ENCODE measurements at places on chromosomes 6 and 20.

- DNase-seq = no peak
These were observed 52.7 kb downstream of the LGSN start for GRCh38 chr6:63267046-63267445.

DNA sequence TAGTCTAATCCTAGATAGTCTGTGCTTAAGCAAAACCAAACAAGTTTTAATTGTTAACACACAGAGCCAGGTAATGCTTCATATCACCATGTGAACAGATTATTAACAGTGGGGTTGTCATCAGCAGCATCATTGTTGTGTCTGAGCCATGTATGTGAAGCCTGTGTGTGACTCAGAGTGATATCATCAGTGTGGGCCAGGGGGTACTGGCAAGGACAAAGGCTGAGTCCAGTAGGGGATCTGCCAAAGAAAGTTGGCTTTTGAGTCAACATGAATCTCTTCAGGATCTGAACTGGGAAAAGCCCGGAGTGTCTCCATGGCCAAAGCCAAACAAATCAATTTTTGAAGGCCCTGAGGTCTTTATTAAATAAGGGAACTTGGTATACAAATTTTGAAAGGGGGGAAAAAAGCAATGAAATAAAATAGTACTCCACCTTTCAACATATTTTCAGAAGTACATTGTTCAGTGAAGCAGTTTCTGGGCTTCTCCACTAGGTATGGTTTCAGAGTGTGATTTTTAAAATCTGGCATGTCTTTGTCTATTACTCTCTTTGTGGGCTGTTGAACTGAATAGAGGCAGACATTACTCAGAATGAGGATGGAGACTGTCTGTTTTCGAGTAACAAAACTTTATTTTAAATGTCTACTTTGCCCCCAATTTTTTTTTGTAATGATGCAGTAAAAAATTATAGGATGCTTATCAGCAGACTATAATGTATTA is 444.2 kb upstream of the JAG1 start:
- no peak for DNase-seq

- DNase-seq = no peak
These were observed 2.0 kb downstream of the SOX4 start for GRCh38 chr6:21595285-21596144.

DNA sequence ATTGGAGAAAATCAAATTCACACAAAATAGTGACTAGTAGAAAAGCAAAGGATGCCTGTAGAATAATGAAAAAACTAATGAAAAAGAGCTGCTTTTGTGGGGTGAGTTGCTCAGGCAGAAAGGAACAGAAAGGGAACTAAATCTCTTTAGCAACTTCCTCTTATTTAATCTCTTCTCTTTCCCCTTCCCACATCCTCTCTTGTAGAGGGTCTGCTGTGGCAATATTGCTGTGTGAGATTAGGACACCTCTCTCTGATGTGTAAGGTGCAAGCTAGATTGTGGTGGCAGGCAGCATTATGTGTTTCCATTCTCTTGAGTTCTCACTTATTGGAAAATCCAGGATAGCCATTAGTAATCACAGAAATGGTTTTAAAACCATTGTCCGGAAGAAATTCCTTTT is 49.7 kb downstream of the SYNE1 start:
- no peak for DNase-seq

DNA sequence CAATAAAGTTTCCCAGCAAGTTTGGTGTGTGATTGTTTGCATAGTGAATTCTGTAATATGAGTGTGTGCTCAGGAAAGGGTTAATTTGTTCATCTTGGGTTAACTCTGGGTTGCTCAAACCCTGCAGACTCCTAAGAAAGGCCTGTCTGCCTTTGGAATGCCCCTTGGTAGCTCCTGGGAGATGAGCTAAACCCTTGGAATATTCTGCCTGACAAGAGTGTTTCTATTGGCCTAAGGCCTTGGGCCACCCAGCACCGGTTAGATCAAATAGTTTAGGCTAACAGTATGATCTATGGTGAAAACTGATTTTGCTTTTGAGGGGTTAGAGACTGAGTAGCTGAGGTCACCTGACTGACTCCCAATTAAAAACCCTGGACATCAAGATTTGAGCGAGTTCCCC is 248.3 kb downstream of the GRM1 start:
- DNase-seq = no peak

- DNase-seq = no peak
These were observed 41.1 kb downstream of the HNF4A start for GRCh38 chr20:44396369-44397130.

DNA sequence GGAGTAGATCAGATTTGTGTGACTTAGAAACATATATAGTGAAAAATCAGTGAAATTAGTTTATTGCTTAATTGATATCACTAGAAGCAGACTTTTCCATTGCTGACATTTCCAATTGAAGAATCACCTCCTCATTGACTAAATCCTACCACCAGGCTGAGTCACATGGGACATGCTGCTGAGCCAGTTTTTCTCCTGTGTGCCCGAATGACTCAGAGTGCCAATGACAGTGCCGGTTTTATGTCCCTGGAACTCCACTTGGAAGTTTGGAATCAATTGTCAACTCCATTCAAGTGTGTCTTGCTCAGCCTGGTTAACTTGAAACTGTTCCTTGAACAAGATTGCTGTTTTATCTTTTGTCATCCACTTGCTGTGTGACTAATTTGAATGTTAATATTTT is 316.1 kb upstream of the PRDM1 start:
- no peak for DNase-seq

DNA sequence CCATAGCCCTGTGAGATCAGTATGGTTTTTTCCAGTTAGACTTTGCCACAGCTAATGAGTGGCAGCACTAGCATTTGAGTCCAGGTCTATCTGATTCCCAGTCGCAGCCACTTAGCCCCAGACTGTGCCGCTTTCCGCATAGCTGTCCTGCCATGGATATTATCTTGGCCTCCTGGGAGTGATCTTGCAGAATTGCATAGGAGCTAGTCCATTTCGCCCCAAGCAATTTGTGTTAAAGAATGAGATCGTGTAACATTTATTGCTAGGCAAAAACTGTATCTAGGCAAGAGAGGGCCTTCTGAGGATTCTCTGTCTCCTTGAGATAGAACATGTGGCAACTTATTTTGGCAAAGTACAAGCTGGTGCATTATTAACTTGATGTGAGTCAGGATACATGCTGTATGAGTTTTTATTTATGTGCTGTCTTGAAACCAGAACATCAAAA is 74.2 kb downstream of the EZR start:
- DNase-seq = no peak

- no peak for DNase-seq
These were observed 28.8 kb downstream of the KIZ start for GRCh38 chr20:21154692-21155091.

DNA sequence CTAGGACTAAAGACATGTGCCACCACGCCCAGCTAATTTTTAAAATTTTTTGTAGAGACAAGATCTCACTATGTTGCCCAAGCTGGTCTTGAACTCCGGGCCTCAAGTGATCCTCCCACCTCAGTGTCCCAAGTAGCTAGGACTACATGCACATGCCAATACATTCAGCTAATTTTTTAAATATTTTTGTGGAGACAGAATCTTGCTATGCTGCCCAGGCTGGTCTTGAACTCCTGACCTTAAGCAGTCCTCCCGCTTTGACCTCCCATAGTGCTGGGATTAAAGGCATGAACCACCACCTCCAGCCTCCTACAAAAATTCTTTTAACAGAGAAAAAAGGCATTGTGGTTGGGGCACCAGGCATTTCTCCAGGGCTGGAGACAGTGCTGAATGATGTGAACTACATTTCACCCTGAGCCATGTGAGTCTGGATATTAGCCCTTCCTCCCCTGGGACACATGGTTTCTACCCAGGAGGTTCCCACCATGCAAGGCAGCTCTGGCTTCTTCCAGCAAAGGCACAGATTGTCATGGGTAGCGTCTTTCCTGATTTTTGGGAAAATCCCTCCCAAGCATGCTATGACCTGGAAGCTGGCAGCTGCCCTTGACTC is 36.3 kb upstream of the CMTR1 start:
- DNase-seq = no peak

DNA sequence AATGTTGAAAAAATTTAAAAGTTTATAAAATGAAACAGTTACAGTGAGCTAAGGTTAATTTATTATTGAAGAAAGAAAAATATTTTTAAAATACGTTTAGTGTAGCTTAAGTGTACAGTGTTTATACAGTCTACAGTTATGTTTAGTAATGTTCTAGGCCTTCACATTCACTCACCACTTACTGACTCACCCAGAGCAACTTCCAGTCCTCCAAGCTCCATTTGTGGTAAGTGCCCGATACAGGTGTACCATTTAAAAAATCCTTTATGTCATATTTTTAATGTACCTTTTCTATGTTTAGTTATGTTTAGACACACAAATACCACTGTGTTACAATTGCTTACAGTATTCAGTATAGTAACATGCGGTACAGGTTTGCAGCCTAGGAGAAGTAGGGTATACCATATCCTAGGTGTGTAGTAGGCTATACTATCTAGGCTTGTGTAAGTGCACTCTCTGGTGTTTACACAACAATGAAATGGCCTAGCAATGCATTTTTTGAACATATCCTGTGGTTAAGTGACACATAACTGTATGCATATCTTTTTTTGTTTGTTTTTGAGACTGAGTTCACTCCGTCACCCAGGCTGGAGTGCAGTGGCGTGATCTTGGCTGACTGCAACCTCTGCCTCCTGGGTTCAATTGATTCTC is 26.3 kb downstream of the FLRT3 start:
- no peak for DNase-seq

- no peak for DNase-seq
These were observed 326.7 kb upstream of the CNR1 start for GRCh38 chr6:88492824-88493223.

GRCh38 chr6:159358562-159358961 is 189.4 kb downstream of the FNDC1 start:
- DNase-seq = no peak

- no peak for DNase-seq
These were observed 117.5 kb upstream of the PCSK2 start for GRCh38 chr20:17109307-17109706.

DNA sequence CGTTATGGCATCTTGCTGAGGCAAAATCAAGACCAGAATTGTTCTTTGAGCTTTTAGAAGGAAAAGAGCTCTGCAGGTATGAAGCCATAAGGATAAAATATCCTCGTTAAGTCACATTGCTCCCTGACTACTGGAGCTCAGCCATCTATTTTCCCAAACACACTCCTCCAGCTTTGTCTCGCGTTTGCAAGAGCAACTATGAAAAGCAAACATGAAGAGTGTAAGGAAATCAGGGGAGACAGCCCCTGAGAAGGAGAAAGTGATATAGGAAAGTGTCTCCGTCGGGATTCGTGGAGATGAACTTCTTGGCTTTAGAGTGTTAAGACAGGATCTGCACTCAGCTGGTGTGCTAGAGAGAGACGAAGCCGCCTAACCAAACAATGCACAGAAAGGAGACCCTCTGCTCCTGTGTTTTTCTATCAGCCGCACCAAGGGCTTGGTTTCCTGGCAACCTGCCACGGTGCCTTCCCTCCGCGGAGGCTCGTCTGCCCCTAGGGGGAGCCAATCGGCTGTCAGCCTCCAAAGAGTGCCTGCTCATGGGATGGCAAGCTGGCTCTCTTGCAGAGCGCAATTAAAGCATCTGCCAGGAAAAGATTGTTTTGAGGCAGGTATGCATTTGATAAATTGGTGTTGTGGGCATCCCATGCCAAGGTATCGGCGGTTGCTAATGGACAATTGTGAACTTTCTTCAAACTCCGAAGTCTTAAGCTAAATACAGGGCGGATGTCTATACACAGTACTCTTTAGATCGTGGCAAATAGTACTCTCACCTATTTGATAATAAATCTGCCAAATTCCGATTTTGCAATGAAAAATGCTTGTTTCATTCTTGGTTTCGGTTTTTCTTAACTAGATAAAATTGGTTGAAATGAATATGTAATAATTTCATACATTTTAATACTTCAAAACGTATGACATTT is 603.2 kb downstream of the RNF144B start:
- DNase-seq = peak; percentile 65

GRCh38 chr6:105135907-105136430 is 43.8 kb downstream of the POPDC3 start:
- DNase-seq = no peak

- DNase-seq = no peak
These were observed 6.6 kb downstream of the ALDH5A1 start for GRCh38 chr6:24501374-24501773.

DNA sequence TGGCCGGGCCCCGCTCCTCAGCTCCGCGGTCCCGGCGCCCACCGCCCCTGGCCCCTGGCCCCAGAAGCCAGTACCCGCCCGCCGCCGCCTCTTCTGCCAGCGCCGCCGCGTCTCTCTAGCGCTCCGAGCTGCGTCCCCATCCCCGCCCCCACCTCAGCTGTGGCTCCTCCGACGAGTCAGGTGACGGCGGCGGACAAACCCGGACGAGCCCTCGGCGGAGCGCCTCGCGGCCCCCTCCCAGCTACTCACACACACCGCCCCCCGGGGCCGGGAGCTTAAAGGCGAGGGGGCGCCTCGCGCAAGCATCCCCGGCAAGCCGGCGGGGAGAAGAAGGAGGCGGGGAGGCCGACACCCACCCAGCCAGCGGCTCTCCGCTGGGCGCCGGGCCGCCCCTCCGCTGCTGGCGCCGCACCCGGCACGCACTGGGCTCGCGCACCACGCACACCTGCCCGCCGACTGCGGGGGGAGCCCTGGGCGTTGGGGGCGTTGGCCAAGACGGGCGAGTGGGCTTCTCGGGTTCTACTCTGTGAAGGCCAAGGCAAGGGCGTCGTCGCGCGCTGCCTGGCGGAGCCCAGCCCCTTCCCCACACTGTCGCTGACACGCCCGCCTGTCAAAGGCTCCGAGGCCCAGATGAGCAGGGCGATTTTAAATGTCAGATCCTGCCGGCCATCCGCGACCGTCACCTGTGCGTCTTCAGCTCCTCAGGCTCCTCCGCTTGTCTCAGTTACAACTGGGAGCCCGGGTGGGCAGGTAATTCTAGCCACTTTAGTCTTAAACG is at the start of gene SNAP91:
Gene SNAP91, minus strand, starts transcription at position 132 of the 778 bp plus-strand sequence. CDS start 1,174 bp downstream, outside the sequence.
- DNase-seq = peak; percentile 49

DNA sequence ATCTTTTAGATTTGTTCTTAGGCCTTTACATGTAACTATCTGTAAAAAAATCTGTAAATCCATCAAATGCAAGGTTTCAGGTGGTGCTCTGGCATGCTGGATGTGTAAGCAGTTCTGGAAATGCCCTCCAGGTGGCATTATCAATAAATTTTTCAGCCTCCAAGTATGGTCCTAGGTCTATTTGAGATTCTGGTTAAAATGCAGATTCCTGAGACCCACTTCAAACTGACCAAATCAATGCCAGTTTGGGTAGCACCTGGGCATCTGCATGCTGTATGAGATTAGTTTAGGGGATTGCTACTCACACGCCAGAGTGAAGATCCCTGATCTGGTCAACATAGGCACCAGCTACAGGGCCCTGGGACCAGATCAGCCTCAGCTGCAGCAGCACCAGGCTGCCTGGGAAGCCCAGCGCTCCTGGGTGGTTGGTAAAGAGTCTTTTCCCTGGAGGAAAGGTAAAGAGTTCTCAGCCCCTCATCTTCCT is 507.3 kb upstream of the CITED2 start:
- no peak for DNase-seq

GRCh38 chr6:7052443-7053011 is 55.2 kb upstream of the RREB1 start:
- DNase-seq = peak; percentile 72
